Esophagus squamous epithelium (tissue), 5 donors: ENCODE measurements at places on chromosomes 3 and 15.

GRCh38 chr3:112117415-112117814, 15.6 kb downstream of the GCSAM start:
- H3K36me3 ChIP-seq, result no peaks in the 10 kb centered on the region
- no peak for DNase-seq
- no peaks in the 10 kb centered on the region for H3K27me3 ChIP-seq
- H3K4me1 ChIP-seq, result no peaks in the 10 kb centered on the region
- H3K27ac ChIP-seq, result no peak overlapping the region

GRCh38 chr3:77825001-77825827, 785.3 kb downstream of the ROBO2 start:
- peak overlapping the region; percentile 43 for H3K27ac ChIP-seq
- H3K27me3 ChIP-seq, result no peaks in the 10 kb centered on the region
- peaks cover 18% of the 10 kb centered on the region for H3K4me1 ChIP-seq
- no peak for DNase-seq
- no peaks in the 10 kb centered on the region for H3K36me3 ChIP-seq

DNA sequence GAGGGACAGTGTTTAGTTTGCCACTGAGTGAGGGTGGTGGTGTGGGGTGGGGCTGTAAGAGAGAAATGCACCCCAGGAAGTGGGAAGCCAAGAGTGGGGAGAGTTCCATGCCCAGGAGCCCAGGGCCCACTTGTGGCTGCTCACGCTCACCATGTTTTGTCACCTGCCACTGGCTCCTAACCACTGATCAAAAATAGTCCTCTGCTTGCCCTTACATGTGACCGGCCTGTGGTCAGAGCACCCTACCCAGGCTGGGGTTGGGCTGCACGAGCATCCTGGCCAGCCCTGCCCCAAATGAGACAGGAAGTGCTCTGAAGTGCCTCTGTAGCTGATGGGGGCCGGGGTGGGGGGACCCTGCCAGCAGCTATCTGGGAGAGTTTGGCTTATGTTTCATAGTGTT, 216.3 kb downstream of the RPLP1 start:
- no peaks in the 10 kb centered on the region for H3K36me3 ChIP-seq
- no peak overlapping the region for H3K27ac ChIP-seq
- no peak overlapping the region for H3K4me3 ChIP-seq
- DNase-seq, result no peak

DNA sequence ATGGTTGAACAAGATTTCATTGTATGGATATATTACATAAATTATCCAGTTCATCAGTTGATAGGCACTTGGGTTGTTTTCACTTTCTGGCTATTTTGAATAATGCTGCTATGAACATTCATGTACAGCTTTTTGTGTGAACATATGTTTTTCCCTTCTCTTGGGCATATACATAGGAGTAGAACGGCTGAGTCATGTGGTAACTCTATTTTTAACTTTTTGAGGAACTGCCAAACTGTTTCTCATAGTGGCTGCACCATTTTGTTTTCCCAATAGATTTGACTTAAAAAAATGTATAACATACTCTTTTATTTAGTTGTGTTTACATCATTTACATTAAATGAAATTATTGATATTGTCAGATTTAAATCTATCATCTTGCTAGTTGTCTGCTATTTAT, 28.8 kb upstream of the RFX7 start:
- no peak overlapping the region for H3K27ac ChIP-seq
- H3K4me3 ChIP-seq, result no peak overlapping the region
- no peak for DNase-seq
- no peaks in the 10 kb centered on the region for H3K4me1 ChIP-seq

DNA sequence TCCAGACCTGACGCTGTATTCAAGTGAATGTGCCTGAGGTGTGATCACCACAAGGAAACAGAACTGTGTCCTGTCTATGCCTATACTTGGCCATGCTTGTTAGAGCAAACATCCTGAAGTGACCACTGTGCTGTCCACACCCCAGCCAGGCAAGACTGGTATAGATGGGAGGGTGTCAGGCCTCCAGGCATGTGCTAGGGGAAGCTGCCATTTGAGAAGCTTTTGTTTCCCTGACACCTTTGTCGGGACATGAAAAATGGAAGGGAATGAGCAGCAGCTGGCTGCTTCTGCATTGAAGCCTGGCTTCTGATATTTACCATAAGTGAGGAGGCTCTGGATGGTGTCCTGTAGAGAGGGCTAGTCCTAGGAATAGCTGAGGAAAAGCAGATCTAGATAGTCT, 106.2 kb downstream of the CPNE4 start:
- H3K27me3 ChIP-seq, result no peaks in the 10 kb centered on the region
- no peak overlapping the region for H3K4me3 ChIP-seq
- no peaks in the 10 kb centered on the region for H3K36me3 ChIP-seq
- DNase-seq, result no peak

DNA sequence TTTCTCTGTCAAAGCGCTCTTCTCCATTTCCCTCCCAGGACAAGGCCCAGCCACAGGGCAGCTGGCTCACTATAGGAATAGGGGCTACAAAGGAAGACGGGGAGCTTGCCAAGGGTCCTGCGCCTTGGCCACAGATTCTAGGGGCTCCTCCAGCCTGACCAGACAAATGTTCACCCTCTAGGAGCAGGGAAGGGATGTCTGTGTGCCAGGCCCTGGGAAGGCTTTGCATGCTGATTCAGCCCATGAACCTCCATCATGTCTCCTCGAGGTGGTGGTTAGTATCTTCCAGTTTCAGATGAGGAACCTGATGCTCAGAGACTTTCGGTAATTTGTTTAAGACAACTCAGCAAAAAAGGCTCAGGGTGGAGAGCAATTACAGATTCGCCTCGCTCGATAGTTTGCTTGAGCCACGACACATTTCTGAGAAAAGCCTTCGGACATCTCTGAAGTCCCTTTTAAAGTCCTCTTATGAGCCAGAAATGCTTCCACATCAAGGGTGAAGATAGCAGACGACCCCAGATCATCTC, 110.0 kb downstream of the XXYLT1 start:
- peaks cover 8% of the 10 kb centered on the region for H3K4me1 ChIP-seq
- H3K4me3 ChIP-seq, result no peak overlapping the region
- H3K36me3 ChIP-seq, result no peaks in the 10 kb centered on the region
- H3K27me3 ChIP-seq, result no peaks in the 10 kb centered on the region

DNA sequence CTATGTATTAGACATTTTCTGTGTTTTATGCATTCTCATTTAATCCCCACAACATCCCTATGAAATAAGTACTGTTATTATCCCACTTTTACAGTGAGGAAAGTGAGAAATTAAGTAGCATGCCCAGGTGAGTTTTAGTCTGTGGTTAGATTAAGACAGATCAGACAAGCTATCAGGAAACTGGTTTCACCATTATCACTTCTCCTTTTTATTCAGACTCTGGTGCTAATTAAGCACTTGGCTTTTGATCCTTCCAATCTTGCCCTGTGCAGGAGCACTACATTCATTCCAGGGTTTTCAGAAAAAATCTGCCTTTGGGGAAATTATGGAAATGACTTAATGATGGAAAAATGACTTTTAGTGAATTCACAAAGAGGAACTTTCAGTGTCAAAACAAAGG, 115.2 kb downstream of the TMEM108 start:
- no peaks in the 10 kb centered on the region for H3K36me3 ChIP-seq
- DNase-seq, result no peak
- H3K4me1 ChIP-seq, result no peaks in the 10 kb centered on the region
- no peaks in the 10 kb centered on the region for H3K27me3 ChIP-seq

GRCh38 chr3:190371152-190371551, 16.8 kb upstream of the CLDN16 start:
- no peak overlapping the region for H3K27ac ChIP-seq
- H3K4me3 ChIP-seq, result no peak overlapping the region
- H3K36me3 ChIP-seq, result no peaks in the 10 kb centered on the region
- peaks cover 6% of the 10 kb centered on the region for H3K4me1 ChIP-seq

- H3K4me3 ChIP-seq, result no peak overlapping the region
- no peaks in the 10 kb centered on the region for H3K36me3 ChIP-seq
- no peak for DNase-seq
- H3K27me3 ChIP-seq, result peaks cover 22% of the 10 kb centered on the region
- no peak overlapping the region for H3K27ac ChIP-seq
- no peaks in the 10 kb centered on the region for H3K4me1 ChIP-seq
These were observed 3.8 kb upstream of the PRR20G start for GRCh38 chr3:127291611-127292010.

GRCh38 chr3:137347132-137347531, 389.3 kb downstream of the IL20RB start:
- H3K27me3 ChIP-seq, result no peaks in the 10 kb centered on the region
- H3K4me1 ChIP-seq, result no peaks in the 10 kb centered on the region

DNA sequence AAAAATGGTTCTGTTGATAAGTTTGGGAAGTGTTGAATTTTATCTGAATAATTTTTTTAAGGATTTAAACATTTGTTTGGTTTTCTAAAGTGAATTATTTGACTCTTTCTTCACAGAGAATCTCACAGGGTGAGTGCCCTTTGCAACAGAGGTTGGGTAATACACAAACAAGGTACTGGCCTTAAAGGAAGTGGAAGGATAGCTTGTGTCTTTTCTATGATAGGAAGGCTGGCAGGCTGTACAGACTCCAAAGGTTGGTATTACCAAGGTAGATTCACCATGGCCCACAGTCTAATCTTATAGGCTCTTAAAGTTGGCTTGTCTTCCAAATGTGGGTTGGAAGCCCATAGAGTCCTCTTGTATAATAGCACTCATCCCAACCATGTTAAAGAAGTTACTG, 311.5 kb downstream of the SV2B start:
- H3K27me3 ChIP-seq, result no peaks in the 10 kb centered on the region
- no peaks in the 10 kb centered on the region for H3K36me3 ChIP-seq
- H3K4me1 ChIP-seq, result peaks cover 10% of the 10 kb centered on the region
- H3K27ac ChIP-seq, result no peak overlapping the region
- no peak overlapping the region for H3K4me3 ChIP-seq
